ENCODE measurements at places on chromosomes 12 and 14.

DNA sequence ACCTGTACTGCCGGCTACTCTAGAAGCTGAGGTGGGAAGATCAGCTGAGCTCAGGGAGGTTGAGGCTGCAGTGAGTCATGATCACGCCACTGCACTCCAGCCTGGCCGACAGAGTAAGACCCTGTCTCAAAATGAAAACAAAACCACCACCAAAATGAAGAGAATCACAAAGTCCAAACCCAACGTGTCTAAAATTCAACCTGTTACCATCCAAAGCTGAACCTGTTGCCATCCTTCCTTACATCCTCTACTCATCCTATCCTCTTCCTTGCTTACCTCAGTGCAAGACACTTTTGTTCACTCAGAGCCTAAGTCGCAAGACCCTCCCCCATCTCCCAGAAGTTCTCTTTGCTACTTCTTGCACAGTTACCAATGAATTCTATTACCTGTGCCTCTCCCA is 299.7 kb downstream of the ATP23 start:
- DNase-seq = no peak

- DNase-seq = no peak
Observed at GRCh38 chr12:95529693-95530225, 21.5 kb downstream of the USP44 start.

GRCh38 chr14:103064978-103065377 is 7.6 kb upstream of the CDC42BPB start:
- DNase-seq = no peak

- DNase-seq = no peak
Observed at GRCh38 chr14:78164226-78164853, 5.8 kb upstream of the NRXN3 start.

GRCh38 chr14:32428875-32429274 is 99.8 kb downstream of the AKAP6 start:
- DNase-seq = no peak

All from activated CD4-positive, alpha-beta T cell treated with anti-CD3 and anti-CD28 coated beads, Interleukin-2, amount 50 U/mL, for 1 hour (primary cell).